ENCODE measurements at places on chromosomes 12 and 14. TPM values are rescaled to one million over a fixed set of nuclear protein-coding genes. Genes with fewer than 3 reads are reported as not detected.

Gene CCDC196
- total RNA-seq, result not detected

Gene CCDC38
- total RNA-seq, result not detected

Gene GPR84
- total RNA-seq, result not detected

Gene RFLNA
- total RNA-seq, result 70.8 TPM

Gene CCDC198
- not detected for total RNA-seq

Gene SIVA1
- total RNA-seq, result 87.3 TPM

DNA sequence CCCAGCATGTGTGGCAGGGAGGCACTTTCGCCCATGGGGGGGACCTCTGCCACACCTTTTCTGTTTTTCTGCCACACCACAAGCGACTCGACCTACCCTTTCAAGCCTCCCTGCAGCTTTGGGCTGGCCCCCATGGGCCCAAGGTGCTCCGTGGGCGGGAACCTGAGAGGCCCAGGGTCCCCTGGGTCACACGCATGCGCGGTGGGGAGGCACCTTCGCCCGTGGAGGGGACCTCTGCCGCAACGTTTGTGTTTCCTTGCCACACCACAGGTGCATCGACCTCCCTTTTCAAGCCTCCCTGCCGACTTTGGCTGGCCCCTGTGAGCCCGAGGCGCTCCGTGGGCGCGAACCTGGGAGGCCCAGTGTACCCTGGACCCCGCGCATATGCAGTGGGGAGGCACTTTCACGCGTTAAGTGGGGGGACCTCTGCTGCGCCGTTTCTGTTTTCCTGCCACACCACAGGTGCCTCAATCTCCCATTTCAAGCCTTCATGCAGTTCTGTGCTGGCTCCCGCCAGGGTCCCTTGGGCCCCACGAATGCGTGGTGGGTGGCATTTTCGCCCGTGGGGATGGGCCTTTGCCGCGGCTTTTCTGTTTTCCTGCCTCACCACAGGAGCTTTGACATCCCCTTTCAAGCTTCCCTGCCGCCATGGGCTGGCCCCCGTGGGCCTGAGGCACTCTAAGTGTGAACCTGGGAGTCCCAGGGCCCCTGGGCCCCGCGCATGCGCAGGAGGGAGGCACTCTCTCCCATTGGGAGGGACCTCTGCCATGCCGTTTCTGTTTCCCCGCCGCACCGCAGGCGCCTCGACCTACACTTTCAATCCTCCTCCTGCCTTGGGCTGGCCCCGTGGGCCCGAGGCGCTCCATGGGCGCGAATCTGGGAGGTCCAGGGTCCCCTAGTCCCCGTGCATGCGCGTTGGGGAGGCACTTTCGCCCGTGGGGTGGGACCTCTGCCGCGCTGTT, 332.2 kb downstream of the ALG10 start:
- no peak for DNase-seq

DNA sequence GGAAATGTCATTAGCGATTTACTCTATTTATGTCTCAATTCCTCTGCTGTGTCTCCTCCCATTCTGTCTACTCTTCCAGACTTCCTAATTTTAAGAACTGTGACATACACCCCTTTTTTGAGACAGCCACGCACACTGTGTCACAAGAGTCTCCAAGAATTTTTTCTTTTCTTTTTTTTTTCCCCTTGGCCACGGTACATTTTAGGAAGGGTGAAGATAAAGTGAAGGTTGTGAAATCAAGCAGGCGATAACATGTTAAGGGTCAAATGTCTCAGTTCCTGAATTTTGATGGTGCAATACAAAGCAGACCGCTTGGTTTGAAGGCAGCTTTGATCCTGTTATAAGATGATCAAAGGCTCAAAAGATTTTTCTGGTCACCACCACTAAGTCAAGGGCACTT, 4.3 kb downstream of the OLR1 start:
- DNase-seq, result no peak

DNA sequence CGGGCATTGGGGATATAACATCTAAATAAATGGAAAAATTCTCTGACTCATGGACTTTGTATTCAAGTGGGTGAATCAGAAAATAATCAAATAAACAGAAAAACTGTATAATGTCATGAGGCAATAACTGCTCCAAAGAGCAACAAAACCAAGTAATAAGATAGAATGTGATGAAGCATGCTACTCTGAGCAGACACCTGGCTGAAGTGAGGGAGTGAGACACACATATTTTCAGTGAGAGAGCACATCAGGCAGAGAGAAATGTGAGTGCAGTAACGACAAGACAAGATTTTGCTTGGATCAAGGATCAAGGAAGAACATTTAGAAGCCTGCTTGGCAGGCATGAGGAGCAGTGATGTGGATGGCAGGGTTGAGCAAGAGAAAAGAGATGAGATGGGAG, 75.8 kb upstream of the CCDC91 start:
- no peak for DNase-seq

GRCh38 chr12:1313906-1314305, 280.5 kb downstream of the FBXL14 start:
- DNase-seq, result no peak

DNA sequence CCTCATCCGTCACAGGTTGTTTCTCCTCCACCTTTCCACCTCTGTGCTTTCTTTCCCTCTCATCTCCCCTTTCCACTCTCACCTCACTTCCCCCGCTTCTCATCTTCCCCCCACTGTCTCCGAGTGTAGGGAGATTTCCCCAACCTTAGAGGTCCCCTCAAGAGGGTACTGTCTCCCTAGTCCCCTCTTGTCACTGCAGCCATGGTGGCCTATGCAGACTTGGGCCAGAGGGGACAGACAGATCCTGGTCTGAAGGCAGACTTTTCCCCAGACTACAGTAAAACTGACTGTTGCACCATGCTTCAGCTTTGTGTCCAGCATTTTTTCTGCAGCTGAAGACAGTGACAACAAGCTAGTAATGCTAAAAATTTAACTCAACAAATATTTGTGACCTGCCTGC, 41.2 kb downstream of the KANSL2 start:
- DNase-seq, result no peak

DNA sequence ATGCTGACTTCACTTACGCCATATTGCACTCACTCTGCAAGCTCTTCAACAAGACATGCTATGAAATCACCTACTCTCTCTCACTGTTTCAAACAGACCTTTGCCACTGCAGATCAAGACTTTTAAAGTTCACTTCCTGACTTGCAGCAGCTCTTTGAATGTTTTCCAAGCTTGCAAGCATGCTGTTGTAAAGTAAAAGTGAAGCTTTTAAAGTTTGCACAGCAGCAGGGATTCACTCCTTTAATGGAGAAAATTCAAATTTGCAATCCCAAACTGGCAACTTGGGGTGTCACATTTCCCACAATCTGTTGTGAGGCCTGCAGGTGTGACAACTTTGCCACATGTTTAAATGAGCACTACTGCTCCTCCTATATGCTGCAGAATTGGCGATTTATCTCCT, 270.9 kb downstream of the ALX1 start:
- DNase-seq, result no peak

- no peak for DNase-seq
Observed at GRCh38 chr12:30507576-30507975, 188.1 kb downstream of the IPO8 start.

GRCh38 chr14:50110323-50111037, 5.9 kb downstream of the VCPKMT start:
- DNase-seq, result no peak

DNA sequence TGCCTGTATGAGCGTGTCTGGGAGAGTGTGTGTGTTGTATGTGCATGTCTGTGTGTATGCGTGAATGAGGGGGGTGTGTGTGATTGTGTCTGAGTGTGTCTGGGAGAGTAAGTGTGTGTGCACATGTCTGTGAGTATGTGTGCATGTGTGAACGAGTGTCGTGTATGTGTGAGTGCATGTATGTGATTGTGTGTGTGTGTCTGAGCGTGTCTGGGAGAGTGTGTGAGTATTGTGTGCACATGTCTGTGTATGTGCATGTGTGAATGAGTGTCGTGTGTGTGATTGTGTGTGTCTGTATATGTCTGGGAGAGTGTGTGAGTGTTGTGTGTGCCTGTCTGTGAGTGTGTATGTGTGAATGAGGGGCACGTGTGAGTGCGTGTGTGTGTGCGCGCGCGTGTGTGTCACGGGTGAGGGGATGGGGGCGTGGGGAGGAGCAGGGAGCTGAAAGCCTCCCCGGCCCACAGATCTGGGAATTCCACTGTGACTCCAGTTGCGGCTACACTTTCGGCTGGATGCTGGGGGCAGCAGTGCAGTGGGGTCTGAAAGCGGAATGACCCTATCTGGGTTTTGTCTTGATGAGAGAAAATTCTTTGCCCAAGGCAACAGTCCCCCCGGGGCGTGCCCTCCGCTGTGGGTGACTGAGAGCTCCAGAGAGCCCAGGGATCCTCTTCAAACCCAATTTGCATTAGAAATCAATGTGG, 138.1 kb upstream of the MED13L start:
- DNase-seq, result no peak

DNA sequence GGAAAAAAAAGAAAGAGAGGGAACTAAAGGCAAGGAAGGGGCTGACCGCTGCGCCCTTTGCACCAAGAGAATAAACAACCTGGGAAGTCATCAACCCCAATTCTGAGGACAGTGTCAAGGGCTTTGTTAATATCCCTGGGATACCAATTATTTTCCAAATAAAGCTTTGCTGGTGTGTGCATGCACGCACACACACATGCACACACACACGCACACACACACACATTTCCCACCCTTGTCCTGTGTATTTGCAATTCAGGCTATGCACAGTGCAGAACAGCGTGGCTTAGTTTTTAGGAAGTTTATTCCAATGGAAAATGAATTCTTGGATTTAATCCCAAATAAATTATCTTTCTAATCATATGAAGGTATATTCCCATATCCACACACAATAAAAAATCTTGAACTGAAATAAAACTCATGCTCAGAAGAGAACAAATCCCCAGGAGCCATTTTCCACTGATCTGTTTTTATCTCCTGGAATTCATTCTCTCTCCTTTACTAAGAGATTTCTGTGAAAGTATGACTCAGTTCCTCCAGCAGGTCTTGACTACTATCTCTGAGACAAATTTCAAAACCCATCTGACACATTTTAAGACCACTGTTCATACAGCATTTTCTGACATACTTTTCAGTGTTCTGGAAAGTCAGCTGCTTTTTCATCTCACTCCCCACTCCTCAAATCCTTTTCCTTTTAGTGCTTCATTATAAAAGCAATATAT, 334.4 kb upstream of the ATP2B1 start:
- no peak for DNase-seq

DNA sequence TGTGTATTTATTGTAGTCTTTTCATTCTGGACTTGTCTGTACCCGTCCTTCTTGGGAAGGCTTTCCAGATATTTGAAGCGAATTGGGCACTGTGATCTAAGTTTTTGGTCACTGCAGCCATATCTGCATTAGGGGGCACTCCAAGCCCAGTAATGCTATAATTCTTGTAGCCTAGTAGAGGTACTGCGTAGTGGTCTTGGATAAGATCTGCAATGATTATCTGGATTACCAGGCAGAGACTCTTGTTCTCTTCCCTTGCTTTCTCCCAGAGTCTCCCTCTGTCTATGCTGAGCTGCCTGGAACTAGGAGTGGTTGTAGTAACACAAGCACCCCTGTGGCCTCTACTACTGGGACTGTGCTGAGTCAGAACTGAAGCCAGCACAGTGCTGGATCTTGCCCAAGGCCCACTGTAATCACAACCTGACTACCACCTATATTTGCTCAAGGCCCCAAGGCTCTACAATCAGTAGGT, 30.0 kb downstream of the SLC38A2 start:
- DNase-seq, result peak; percentile 26
